ENCODE measurements at places on chromosomes 1 and 21. TPM values are rescaled to one million over a fixed set of nuclear protein-coding genes. Genes with fewer than 3 reads are reported as not detected.

DNA sequence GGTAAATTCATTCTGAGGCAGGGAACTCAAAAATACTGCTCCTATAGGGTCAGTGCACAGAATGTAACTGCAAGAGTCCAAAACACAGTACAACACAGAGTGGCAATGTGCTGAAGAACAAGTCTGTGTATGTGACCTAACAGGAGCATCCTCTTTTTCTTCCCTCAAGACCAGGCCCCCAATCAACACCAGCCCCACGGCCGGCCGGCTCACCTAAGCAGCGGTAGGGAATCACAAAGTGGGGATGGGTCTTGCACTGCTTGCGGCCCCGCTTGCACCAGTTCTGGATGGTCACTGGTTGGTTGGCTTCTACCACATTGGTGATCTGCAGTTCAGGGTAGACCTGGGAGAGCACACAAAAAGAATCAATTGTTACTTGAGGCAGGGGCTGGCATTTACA, 80.8 kb downstream of the APP start:
- DNase-seq, result no peak
- H3K27ac ChIP-seq, result no peak overlapping the region
- no peaks in the 10 kb centered on the region for H3K4me1 ChIP-seq
- H3K4me3 ChIP-seq, result no peak overlapping the region
- H3K27me3 ChIP-seq, result no peaks in the 10 kb centered on the region
- no peaks in the 10 kb centered on the region for H3K36me3 ChIP-seq

- no peaks in the 10 kb centered on the region for H3K36me3 ChIP-seq
- H3K27ac ChIP-seq, result peak overlapping the region; percentile 74
- peaks cover 4% of the 10 kb centered on the region for H3K4me1 ChIP-seq
- DNase-seq, result peak; percentile 69
- H3K27me3 ChIP-seq, result no peaks in the 10 kb centered on the region
- peak overlapping the region; percentile 72 for H3K4me3 ChIP-seq
Measured at GRCh38 chr1:151047925-151048644, 534 bp downstream of the C1orf56 start.

DNA sequence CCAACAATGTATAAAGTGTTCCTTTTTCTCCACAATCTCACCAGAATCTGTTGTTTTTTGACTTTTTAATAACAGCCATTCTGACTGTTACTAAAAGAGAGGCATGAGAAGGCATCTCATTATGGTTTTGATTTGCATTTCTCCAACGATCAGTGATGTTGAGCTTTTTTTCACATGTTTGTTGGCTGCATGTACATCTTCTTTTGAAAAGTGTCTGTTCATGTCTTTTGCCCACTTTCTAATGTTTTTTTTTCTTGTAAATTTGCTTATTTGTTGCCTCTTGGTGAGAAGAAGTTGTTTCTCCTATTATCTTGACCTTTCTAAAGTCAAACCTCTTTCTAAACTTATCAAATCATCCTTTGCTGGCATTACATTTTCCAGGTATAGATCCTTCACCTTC, 80.8 kb downstream of the ACBD6 start:
- H3K4me3 ChIP-seq, result no peak overlapping the region
- H3K27me3 ChIP-seq, result no peaks in the 10 kb centered on the region
- H3K27ac ChIP-seq, result no peak overlapping the region
- no peaks in the 10 kb centered on the region for H3K36me3 ChIP-seq

- no peaks in the 10 kb centered on the region for H3K4me1 ChIP-seq
- H3K36me3 ChIP-seq, result no peaks in the 10 kb centered on the region
- H3K27ac ChIP-seq, result no peak overlapping the region
- no peak overlapping the region for H3K4me3 ChIP-seq
- no peaks in the 10 kb centered on the region for H3K27me3 ChIP-seq
Measured at GRCh38 chr1:161502641-161503393, 2.4 kb upstream of the FCGR2A start.

DNA sequence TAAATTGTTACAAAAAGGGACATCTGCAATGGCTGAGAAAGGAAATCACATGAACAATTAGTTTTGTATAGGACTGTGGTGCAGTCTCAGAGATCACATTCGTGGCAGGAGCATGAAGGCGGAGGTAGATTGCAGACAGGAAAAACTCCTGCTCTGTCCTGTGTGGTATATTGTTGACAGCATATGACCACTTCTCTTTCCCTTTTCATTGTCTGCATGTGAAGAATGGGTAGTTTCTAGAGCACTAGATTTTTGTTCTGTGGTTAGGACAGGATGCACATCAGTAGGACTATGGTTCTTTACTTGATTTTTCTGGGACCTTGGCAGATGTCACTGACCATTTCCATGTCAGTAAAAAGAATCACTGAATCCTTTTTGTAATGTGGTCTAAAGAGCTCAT, 625.9 kb upstream of the PKN2 start:
- H3K4me3 ChIP-seq, result no peak overlapping the region
- no peaks in the 10 kb centered on the region for H3K4me1 ChIP-seq
- H3K36me3 ChIP-seq, result no peaks in the 10 kb centered on the region
- no peaks in the 10 kb centered on the region for H3K27me3 ChIP-seq
- H3K27ac ChIP-seq, result no peak overlapping the region

GRCh38 chr21:18549214-18549905, 145.8 kb upstream of the TMPRSS15 start:
- no peaks in the 10 kb centered on the region for H3K27me3 ChIP-seq
- no peaks in the 10 kb centered on the region for H3K36me3 ChIP-seq
- no peak overlapping the region for H3K4me3 ChIP-seq
- H3K4me1 ChIP-seq, result no peaks in the 10 kb centered on the region
- no peak overlapping the region for H3K27ac ChIP-seq

- no peak overlapping the region for H3K4me3 ChIP-seq
- H3K27ac ChIP-seq, result no peak overlapping the region
- H3K4me1 ChIP-seq, result no peaks in the 10 kb centered on the region
- no peak for DNase-seq
Measured at GRCh38 chr1:202293569-202293968, 48.2 kb downstream of the UBE2T start.

The SLC25A44 gene
- 29.3 TPM for total RNA-seq

The GJA9 gene
- total RNA-seq, result not detected

The ATP1A4 gene
- total RNA-seq, result not detected

Data from Caco-2 (cell line).